ENCODE measurements at places on chromosomes 13 and 19. TPM values are rescaled to one million over a fixed set of nuclear protein-coding genes. Genes with fewer than 3 reads are reported as not detected.

CYTH2 gene
- 40.5 TPM for polyA plus RNA-seq

- DNase-seq = no peak
Observed at GRCh38 chr13:21733475-21734263, 62.8 kb downstream of the FGF9 start.

- DNase-seq = no peak
Observed at GRCh38 chr19:54653181-54653809, 9.5 kb upstream of the LILRB4 start.

DNA sequence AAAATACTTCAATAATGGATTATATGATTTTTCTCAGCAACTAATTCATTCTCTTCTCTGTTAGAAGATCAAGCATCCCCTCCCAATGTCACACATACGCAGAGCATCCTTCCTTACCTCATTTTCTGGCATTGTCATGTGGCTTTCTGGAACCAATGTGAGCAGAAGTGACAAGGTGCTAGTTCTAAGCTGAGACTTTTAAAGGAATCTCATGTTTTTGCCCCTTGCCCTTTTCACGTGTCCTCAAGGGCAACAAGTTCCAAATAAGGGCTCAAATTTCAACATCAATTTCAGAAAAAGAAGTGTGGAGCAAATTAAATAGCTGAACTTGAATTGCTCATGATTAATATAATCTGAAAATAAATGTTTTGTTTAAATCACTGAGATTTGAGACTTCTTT, 4.6 kb upstream of the PRR20A start:
- no peak for DNase-seq

SLC1A6 gene
- polyA plus RNA-seq = not detected

DNA sequence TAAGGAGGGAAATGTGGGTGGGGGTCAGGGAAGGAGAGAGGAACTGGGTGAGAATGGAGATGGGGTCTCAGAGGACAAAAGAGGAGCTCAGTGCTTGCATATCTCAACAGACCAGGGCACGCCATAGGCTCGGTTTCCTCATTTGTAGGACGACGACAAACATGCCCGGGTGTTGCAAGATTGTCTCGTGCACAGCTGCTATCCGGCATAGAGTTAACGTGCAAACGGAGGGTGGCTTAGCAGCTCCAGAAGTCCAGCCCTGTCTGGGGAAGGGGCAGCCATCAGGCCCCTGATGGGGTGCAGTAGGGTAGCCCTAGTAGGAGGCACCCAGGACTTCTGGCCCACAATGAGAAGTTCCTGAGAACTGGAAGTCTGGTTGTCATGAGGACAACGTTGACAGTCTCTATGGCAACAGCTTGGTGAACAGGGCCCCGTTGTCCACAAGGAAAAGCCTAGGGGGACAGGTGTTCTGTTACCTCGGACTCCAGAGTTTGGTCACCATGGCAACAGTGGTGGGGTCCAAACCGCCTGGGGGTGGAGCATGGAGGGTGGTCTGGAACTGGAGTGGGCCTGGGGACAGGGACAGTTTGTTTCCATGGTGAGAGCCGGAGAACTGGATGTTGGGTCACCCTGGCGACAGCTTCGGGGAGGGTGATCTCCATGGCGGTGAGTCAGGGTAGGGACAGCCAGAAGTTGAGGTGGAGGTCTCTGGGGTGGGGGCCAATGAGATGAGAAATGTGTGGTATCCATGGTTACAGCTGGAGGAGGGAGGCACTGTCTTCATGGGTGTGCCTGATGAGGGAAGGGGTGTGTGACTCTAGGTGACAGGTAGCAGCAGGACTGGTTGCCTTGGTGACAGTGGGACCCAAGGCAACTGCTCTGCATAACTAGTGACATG, 16.8 kb downstream of the TM6SF2 start:
- no peak for DNase-seq

GRCh38 chr19:30003866-30004265, 61.8 kb downstream of the URI1 start:
- no peak for DNase-seq

FCGBP gene
- polyA plus RNA-seq = not detected

MEIOSIN gene
- not detected for polyA plus RNA-seq

DNA sequence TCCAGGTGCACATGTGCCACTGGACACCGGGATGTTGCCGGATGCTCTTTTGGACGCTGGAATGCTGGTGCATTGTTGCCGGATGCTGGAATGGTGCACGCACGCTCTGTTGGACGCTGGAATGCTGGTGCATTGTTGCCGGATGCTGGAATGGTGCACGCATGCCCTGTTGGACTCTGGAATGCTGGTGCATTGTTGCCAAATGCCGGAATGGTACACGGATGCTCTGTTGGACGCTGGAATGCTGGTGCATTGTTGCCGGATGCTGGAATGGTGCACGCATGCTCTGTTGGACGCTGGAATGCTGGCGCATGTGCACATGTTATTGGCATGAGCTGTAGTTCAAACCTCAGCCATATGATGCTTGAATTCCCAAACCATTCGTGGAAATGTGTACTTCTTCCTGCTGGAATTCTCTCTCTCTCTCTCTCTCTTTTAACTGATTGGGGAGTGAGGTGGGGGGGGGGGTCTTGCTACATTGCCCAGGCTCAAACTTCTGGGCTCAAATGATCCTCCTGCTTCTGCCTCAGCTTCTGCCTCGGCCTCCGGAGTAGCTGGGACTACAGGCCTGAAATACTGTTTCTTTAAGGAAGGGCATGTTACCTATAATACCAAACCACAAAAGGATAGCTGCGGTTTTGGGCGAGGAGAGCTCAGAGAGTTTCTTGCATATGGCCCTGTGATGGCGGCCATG, 1.2 kb upstream of the MCF2L start:
- no peak for DNase-seq

GRCh38 chr13:46565808-46566750, 13.1 kb downstream of the LRCH1 start:
- no peak for DNase-seq

DNA sequence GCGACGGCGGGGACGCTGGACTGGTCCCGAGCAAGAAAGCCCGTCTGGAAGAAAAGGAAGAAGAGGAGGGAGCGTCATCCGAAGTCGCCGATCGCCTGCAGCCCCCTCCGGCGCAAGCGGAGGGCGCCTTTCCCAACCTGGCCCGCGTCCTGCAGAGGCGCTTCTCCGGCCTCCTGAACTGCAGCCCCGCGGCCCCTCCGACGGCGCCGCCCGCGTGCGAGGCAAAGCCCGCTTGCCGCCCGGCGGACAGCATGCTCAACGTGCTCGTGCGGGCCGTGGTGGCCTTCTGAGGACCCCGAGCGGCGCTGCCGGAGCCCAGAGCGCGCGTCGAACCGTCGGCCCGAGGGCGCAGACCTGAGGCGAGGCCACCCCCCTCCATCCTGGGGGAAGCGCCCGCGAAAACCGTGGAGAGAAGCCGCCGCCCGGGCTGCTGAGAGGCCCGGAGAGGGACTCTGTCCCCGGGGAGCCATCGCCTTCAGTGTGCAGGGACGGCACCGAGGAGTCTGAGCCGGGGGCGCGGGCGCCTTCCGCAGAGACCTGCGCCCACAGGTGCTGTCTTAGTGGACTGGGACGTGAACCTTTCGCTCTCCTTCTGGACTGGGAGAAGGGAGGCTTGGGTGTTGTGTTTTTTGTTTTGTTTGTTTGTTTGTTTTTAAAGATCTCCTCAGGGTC, 3.5 kb downstream of the IER2 start:
- DNase-seq = no peak

CYP2A7 gene
- not detected for polyA plus RNA-seq

Measured in BJ (cell line).